IPS-NIHi11 (cell line): ENCODE measurements at places on chromosomes 12 and 14.
A peak's percentile ranks its signal among the peaks of the same experiment; 100 is the strongest.

- peak; percentile 30 for DNase-seq
Measured at GRCh38 chr12:14239350-14239934, 126.0 kb upstream of the ATF7IP start.

GRCh38 chr12:7929083-7929792 is 6.7 kb downstream of the SLC2A3 start:
- DNase-seq, result no peak

DNA sequence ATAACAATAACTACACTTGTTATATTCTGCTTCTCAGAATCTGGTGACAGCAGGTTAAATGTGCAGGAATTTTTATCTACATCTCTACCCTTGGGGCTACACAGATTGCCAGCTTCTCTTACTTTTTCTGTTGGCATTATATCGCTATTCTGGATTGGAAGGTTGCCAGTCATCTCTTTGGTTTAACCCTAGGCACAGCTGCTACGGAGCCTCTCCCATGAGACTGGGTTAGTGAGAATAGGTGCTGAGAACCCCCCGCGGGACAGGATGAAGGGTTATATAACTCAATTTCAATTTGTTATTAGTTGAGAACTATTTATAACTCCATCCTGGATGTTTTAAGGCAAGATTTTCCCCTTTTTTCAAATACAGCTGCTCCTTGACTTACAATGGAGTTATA is 73.1 kb downstream of the ACADS start:
- no peak for DNase-seq

- peak; percentile 81 for DNase-seq
Measured at GRCh38 chr14:104593241-104593701, 11.3 kb downstream of the TMEM179 start.

DNA sequence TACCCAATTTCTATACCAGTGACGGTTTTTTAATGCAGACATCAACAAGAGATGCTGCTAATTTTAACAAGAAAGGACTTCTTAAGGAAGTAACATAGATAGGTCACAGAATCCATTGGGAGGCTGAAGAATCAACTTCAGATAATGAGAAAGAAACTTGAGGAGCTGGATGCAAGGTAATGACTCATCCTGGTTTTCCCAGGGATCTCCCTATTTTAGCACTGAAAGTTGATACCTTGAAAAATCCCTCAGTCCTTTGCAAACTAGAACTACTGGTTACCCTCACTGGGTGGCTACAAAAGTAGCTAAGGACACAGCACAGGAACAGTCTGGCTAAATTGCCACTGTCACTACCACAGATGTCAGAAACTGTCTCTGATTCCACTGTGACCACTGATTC is 561.9 kb downstream of the FLRT2 start:
- no peak for DNase-seq

DNA sequence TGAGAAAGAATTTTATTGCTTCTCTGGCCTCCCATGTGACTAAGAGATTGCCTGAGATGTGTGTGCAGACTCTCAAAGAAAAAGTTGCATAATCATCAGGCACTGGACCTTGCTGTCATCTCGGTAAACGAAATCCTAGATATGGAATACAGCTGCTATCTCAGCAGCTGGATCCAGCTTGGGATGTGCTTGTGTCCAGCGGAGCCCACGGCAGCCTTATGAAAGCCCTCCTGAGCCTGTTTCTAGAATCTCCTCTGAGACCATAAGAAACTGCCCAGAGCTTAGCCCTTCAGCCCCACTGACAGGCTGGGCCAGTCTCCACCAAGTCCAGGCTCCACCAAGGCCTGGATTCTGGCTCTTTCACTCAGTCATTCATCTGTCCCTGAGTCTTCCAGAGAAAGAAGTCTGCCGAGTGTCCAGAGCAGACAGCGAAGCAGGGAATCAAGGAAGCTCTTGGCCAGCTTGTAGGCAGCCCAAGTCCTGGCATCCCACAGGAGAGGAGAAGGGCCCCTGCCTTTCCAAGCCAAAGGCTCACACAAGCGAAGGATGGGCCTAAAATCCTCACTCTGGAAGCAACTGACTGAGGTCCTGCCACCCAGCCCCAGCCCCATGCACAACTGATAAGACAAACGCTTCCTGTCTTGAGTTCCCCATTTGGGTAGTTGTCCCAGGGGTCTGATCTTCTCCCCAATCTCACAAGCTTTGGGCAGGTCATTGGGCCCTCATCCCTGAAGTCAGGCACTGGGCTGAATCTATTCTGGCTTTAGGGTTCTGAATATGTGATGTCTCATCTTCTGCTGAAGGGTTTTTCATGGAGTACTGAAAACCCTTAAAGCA is 97.8 kb downstream of the SEC23A start:
- no peak for DNase-seq

GRCh38 chr14:92649934-92650545 is 98.4 kb downstream of the LGMN start:
- no peak for DNase-seq

- DNase-seq, result no peak
Measured at GRCh38 chr12:109645194-109645593, 68.4 kb upstream of the FAM222A start.

- DNase-seq, result no peak
Measured at GRCh38 chr14:77032491-77032843, 4.0 kb upstream of the IRF2BPL start.

DNA sequence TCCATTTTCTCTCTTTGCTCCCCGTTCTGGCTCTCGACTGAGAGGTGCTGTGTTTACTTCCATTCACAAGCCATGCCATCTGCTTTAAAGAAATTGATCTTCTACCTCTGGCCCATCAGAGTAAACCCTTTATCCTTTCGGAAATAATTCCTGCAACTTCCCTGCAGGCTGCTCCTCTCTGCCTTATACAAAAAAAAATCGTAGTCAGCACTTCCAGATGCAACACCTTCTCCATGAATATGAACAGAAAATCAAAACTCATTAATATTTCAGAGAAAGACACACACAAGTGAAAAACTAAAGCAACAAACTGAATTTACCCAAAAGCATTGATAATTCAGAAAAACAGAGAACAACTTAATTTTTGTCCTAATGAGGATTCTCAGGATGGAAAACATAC is 127.6 kb upstream of the FSCB start:
- no peak for DNase-seq

- DNase-seq, result no peak
Measured at GRCh38 chr12:123120452-123121166, 30.3 kb downstream of the PITPNM2 start.

DNA sequence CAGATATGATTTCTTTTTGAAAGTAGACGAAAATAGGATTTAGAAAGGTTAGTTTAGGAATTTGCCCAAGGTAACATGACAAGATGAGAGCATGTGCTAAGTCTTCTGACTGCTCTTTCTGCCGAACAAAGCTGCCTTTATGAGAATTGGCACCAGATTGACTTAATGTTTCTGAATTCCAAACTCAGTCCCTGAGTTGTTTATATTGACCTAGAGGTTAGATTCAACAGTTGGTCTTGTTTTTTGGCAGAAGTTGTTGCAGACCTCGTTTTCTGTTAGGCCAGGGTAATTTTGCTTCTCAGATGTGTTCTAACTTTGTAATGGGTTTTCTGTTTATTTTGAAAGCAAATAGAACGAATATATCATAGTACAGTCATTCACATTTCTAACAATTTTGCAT is 61.5 kb upstream of the LRTM2 start:
- DNase-seq, result no peak

- DNase-seq, result no peak
Measured at GRCh38 chr12:12087693-12088034, 16.9 kb downstream of the BCL2L14 start.

GRCh38 chr14:95657454-95657853 is 28.8 kb upstream of the TCL1B start:
- DNase-seq, result no peak

DNA sequence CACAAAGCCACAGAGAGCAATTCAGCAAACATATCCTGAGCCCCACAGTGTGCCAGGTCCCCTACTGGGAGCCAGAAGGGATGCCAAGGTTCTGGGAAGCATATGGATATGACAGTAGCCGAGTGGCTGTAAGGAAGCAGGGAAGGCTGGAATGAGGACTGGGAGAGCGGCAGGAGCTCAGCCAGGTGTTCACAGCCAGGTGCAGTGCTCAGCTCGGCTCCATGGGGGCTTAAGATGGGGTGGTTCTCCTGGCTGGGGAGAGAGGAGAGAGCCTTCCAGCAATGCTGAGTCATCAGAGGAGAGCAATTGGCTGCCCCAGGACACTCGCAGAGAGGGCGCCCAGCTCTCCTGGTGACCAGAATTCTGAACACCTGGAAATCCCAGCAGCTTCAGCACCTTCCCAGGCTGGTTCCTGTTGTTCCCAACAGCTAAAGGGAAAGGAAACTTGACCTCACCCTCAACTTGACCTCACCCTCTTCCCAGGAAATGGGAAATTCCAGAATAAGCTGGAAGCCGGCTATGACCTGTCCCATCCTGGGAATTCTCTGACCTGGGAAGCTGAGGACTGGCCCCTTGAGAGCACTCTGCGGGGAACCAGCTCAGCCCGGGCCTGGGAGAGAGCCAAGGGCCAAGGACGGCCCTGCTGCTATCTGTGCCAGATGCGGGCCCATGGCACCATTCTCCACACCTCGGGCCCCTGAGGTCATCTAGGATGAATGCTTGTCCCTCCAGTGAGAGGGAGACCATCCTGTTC is 34.6 kb downstream of the SLC6A12 start:
- no peak for DNase-seq

DNA sequence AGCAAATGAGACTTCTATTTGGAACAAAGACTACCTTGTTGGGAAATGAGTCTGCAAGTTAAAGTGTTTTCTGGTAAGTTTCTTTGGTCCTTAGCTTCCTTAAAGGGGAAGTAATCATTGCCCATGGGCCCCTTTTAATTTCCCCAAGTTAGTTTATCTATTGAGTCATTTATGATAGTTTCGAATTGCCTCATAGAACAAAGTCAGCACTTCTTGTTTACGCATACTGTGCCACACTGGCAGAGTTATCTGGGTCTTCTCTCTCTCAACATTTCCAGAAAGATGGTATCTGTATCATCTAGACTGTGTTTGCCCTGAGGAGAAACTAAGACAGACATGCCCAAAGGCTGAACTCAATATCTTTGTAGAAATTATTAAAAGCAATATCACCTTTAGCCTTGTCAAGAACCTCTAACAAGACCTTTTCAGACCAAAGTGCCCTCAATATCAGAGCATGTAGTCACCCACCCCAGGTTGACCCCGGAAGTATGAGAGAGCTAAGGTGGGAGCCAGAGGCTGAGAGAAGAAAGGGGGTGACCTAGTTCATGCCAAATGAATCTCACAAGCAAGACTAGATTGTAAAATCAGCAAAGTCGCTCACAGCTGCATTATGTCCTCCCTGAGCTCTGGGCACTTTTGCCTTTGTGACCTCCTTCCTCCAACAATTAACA is 40.0 kb downstream of the GPR65 start:
- no peak for DNase-seq

- no peak for DNase-seq
Measured at GRCh38 chr12:77510985-77511384, 319.7 kb upstream of the NAV3 start.

- no peak for DNase-seq
Measured at GRCh38 chr12:10363658-10363913, 26.3 kb downstream of the KLRK1 start.
